ENCODE measurements at places on chromosomes 2 and 18.

DNA sequence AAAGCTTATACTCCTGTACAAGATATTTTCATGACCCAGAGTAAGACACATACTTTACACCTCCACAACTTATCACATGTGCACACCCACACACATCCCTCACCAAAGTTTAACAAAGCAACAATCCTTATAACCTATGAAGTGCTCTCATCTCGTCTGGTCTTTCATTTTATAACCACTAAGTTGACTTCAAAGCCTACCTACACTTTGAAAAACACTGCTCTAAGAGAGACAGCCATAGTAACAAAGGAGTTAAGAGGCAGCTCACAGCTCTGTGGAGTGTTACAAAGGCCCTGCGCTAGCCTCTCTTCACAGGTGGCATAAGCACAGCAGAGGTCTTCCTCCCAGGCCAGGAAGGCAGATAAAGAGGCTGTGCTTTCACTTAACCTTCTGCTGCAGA is 69.7 kb upstream of the TMEM200C start:
- no peak for DNase-seq

DNA sequence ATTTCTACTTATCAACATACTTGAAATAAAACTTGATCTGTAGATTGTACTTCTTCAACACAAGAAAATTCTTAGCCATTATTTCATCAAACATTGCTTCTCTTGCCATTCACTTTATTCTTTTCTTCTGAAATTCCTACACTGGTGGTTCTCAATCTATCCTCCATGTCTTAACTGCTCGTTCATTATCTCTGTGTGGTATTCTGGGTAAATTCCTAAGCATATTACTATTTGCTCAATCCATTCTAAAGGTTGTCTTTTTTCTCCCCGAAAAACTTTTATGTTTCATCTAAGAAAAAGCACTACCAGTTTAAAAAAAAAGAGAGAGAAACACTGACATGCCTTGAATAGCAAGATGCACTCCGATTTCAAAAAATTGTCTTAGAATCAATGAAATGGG is 18.0 kb downstream of the SP3 start:
- no peak for DNase-seq

GRCh38 chr2:1964659-1965058 is 220.3 kb upstream of the PXDN start:
- DNase-seq: no peak

DNA sequence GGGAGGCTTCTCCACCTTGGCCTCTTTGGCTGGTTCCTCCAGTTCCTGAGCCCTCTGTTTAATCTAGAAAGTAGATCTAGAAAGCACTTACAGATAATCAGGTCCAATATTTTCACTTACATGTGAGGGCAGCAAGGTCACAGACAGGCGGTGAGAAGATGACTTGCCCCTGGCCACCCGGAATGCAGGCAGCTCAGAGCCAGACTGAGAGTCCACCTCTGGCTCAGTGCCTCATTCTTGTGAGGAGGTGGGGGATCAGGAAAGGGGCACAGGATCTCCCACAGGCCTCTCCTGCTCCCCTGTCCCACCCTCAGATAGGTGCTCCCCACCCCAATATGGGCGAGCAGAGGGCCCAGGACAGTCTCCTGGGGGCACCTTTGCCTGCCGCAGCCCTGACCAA is 5.8 kb downstream of the WNT6 start:
- DNase-seq: no peak

- no peak for DNase-seq
Observed at GRCh38 chr2:238169708-238170251, 11.0 kb downstream of the ERFE start.

- DNase-seq: no peak
Observed at GRCh38 chr2:37541516-37541915, 129.9 kb downstream of the CDC42EP3 start.

DNA sequence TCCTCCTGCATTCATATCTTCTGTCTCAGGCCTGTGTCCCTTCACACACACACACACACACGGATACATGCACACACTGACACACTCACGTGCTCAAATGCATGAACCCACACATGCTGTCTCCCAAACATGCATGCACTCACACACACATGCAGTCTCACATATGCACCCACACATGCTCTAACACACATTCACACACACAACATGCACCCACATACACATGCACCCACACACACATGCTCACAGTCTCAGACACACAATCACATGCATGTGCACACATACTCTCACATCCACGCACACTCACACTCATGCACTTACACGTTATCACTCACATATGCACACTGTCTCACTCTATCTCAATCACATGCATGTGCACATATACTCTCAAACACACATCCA is 1.9 kb upstream of the CD226 start:
- no peak for DNase-seq

GRCh38 chr2:102059151-102059550 is 67.4 kb downstream of the IL1R2 start:
- no peak for DNase-seq

DNA sequence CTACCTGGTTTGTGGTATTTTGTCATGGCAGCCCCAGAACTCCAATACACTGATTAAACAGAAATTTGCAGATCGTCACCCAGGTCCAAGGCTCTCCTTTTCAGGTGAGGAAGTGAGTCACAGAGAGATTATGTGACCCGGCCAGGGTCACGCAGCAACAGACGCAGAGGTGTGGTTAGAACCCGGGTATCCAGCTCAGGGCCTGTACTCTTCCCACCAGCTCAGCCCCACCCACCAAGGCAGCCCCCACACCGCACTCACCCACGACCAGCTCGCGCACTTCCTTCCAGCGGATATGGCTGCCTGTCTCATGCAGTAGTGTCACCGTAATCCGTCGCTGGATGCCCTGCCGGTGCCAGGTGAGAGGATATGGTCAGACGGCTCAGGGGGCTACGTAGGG is 48.1 kb downstream of the AQP12A start:
- no peak for DNase-seq

- no peak for DNase-seq
Observed at GRCh38 chr2:43458014-43458628, 137.7 kb downstream of the THADA start.

- no peak for DNase-seq
Observed at GRCh38 chr2:60552078-60552850, 1.2 kb downstream of the BCL11A start.

- DNase-seq: peak; percentile 66
Observed at GRCh38 chr2:60551240-60552077, 2.0 kb downstream of the BCL11A start.

DNA sequence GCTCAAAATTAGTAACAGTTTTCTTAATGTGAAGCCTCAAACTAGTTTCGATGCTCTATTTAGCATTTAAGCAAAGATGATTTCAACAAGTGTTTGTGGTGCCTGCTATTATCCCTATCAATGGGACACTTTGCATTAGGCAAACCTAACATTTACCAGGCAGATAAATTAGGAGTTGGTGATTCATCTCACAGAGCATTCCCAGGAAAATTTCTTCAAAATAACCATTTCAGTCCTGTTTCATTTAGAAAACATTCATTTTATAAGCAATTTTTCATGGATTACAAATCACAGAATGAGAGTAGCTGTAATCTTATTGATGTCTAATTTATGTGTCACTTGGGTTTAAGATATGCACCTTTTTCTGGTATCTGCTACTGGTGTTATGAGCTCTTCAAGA is 62.7 kb downstream of the CLHC1 start:
- no peak for DNase-seq

GRCh38 chr2:12884713-12885282 is 168.1 kb downstream of the TRIB2 start:
- DNase-seq: no peak

DNA sequence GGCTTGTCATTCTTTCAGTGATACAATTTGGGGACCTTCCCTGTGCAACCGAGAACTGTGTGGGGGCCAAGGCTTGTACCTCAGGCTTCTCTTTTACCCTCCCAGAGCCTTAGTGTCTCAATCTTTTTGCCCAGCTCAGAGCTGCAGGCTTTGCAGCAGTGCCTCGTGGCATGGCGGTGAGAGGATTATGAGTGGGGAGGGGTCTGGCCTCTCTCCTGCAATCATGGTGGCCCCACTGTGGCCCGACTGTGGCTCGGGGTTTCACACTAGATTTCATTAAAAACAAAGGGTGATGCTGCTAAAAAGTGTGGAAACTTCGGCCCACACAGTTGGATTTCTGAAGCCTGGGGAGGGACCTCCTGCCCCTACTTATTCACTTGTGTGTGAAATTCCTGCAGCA is 75.5 kb downstream of the CAPN13 start:
- DNase-seq: no peak

DNA sequence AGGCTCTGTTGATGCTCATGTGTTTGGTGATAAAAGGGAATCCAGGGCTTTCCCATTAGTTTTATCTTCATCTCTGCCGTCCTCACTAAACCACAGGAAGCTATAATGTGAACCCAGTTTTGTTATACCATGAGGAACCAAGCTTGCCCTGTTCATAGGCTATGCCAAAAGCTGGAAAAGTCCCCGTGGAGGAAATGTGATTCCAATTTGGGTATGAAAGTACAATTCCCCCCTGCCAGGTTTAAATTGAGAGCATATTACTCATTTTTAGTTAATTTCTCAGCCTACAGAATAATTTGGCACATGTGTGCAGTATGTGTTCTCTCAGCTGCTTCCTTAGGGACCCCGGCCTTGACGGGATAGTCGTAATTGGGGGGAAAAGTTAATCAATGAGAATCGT is 327.4 kb downstream of the RND3 start:
- DNase-seq: no peak

- DNase-seq: no peak
Observed at GRCh38 chr18:47950511-47950910, 20.1 kb upstream of the SMAD2 start.

DNA sequence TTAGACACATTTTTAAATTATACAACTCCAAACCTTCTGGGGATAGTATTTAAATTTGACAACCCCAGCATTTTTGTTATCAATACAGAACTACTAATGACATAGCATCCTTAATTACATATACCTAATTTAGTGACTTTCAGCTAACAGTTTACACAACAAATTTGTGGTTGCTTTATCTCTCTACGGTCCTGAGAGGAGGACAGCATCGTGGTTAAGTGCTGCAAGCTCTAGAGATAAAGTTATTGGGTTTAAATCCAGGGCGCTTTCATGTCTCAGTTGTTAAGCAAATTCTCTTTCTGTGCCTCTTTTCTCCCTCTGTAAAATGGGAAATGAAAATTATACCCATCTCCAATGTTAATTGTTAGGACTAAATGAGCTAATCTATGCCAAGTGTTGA is 129.3 kb downstream of the METTL4 start:
- no peak for DNase-seq

DNA sequence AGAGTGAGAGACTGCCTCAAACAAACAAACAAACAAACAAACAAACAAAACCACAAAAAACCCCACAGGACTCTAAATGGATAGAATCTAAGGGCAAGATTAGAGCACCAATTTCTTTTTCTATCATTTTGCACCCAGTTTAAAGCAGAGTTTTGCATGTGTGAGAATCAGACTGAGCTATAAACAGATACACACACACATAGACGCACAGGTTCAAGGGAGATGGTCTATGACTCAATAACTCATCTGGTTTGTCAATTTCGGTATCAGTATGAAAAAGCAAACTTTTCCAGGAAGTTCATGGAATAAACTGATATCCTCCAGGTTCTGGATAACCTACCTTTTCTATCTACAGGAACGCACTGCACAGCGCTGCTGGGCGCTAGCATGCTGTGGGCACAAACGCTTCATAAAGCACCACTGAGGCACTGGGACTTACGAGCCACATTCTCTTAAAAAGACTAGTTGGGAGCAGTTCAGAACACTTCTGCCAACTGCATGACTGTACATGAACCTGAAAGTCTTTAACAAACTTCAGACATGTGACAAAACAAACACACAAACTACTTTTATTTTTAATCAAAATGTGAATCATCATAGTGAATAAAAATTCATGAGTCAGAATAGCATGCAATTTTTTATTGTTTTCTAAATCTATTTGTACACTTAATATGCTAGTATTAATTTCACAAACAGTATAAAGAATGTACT is 46.6 kb downstream of the ID2 start:
- no peak for DNase-seq

DNA sequence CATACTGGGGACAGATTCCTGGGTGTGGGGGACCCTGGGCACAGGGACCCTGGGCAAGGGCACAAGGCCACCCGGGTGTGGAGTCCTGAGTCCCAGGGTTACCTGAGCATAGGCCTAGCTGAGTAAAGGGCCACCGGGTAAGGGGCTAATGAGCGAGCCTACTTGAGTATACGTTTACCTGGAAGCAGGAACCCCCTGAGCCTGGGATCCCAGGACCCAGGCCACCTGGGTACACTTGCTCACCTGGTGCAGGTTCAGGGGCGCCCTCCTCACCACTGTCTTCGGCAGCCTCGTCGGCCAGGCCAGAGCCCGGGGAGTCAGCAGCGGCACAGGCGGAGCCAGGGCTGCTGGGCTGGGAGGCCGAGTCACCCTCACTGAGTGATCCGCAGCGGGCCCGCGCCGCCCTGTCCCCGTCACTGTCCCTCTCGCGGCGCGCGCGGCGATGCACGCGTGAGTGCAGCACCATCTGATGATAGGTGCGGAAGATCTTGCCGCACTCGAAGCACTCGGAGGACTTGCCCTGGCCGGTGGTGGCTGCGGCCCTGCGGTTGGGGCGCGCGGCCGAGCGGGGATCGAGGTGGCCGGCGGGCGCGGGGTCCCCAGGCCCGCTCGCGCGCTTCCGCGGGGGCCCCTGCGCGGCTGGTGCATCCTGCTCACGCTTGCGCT is 53.9 kb downstream of the ZNF516 start:
- DNase-seq: no peak

DNA sequence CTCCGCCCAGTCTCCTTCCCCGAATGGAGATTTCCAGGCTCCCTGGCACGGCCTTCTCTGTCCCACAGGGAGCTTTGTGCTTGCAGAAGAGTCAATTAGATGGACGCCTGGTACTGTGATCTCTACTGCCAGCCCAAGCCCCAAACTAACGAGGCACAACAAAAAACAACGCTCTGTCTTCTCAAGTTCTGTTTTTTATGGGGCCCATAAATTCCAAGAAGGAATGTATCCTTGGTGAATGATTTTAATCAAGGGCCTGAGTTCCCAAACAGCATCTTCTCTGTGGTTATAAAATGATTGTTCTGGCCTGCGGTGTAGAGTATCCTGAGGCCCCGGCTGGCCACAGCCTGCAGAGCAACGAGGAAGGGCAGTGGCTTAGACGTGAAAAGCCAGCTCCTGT is 219.5 kb downstream of the CLIP4 start:
- DNase-seq: no peak

GRCh38 chr2:106575955-106576354 is 88.8 kb downstream of the CD8B2 start:
- no peak for DNase-seq

DNA sequence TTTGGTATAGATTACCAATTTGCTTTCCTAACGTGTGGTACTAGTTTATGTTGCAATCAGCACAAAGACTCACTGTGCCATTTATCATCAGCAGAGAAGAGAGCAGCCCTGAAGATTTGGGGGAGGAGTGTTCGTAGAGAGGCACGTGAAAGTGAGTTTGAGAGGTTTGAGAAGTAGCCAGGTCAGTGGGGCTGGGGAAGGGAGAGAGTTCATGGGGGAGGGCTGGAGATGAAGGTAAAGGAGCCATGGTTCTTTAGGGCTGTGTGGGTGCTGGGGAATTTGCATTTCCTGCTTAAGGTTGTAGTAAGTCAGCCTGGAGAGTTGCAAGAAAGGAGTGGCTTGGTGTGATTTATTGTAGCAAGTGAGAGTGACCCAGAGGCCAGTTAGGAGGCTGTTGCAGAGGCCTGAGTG is 172.1 kb downstream of the NEDD4L start:
- no peak for DNase-seq

- no peak for DNase-seq
Observed at GRCh38 chr2:215487002-215487372, 51.1 kb upstream of the FN1 start.

- DNase-seq: peak; percentile 13
Observed at GRCh38 chr2:105600949-105601794, 143.5 kb upstream of the NCK2 start.

GRCh38 chr2:26807788-26808460 is 22.1 kb downstream of the CENPA start:
- DNase-seq: no peak
